ENCODE measurements at places on chromosomes 6 and 20. TPM values are rescaled to one million over a fixed set of nuclear protein-coding genes. Genes with fewer than 3 reads are reported as not detected.

VWA7 gene
- polyA plus RNA-seq: 8.5 TPM

C6orf163 gene
- 7.8 TPM for polyA plus RNA-seq

MOG gene
- polyA plus RNA-seq: not detected

E2F1 gene
- polyA plus RNA-seq: 14.7 TPM

MUCL3 gene
- polyA plus RNA-seq: 0.10 TPM

MEP1A gene
- polyA plus RNA-seq: not detected

FAM162B gene
- 4.0 TPM for polyA plus RNA-seq

Measured in left kidney (tissue), 8 donors.